ENCODE measurements at places on chromosomes 7 and 10. TPM values are rescaled to one million over a fixed set of nuclear protein-coding genes. Genes with fewer than 3 reads are reported as not detected.

- ATAC-seq: no peak
These were observed 2.8 kb downstream of the MPP7 start for GRCh38 chr10:28300027-28300426.

GRCh38 chr7:158037211-158037610, 550.4 kb downstream of the PTPRN2 start:
- ATAC-seq: no peak

GRCh38 chr10:98577578-98577977, 130.8 kb upstream of the HPS1 start:
- ATAC-seq: no peak

GRCh38 chr7:28207486-28208158, 27.0 kb upstream of the JAZF1 start:
- ATAC-seq: peak; percentile 84

DNA sequence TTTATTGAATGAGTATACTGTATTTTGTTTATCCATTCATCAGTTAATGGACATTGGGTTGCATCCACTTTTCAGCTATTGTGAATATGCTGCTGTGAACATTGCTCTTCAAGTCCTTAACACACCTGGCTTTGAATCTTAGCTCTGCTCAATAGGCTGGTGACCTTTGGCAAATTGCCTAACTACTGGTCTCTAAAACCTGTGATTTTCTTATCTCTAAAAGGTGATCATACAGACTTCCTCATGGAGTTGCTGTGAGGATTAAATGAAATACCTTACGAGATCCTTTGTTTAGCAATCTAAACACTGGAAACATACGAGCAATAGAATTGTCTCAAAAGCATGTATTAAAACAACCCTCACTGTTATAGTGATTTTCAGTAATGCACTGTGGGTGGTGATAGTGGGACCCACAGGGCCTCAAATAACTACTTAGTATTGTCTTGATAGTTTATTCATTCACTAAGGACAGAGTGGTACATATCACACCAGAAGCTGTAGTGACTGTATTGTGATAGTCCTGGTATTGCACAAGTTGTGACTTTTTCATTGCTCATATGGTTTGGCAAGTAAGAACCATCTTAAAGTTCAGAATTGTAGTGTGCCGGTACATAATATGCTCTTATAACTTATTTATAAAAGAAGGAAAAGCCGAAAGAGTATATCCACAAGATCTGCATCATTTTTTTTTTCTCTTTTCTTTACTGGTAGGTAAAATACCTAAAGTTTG, 257.6 kb downstream of the EXOC4 start:
- no peak for ATAC-seq

SPDYE9 gene
- total RNA-seq: not detected

PAX4 gene
- total RNA-seq: not detected

LYZL2 gene
- not detected for total RNA-seq

ST7 gene
- total RNA-seq: 14.4 TPM

DNA sequence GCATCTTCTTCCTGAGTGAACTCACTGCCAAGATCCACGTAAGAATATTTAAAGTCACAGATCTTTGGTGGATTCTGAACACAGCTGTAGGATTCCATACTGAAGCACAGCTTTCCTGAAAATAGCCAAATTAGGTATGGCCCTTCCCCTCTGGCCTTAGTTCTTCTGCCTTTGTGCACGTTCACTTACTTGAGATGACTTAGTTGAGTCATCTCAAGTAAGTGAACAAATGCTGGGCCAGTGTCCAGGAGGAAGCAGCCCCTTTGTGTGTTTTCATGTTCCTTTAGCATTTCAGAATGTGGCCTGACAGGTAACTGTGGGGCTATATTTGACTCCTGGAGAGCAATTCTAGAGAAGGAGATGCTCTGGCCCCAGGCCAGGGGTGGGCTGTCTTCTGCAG, 51.5 kb downstream of the CCNY start:
- no peak for ATAC-seq

GRCh38 chr7:24700521-24701260, 56.6 kb downstream of the GSDME start:
- ATAC-seq: no peak

- no peak for ATAC-seq
These were observed 427.6 kb downstream of the INHBA start for GRCh38 chr7:41275255-41275654.

KCNH2 gene
- total RNA-seq: 0.32 TPM
